ENCODE measurements at places on chromosomes 12 and 14.

- no peak for DNase-seq
Measured at GRCh38 chr12:16610743-16611142, 4.8 kb upstream of the LMO3 start.

GRCh38 chr12:10900530-10900929, 8.8 kb downstream of the TAS2R13 start:
- DNase-seq, result no peak

DNA sequence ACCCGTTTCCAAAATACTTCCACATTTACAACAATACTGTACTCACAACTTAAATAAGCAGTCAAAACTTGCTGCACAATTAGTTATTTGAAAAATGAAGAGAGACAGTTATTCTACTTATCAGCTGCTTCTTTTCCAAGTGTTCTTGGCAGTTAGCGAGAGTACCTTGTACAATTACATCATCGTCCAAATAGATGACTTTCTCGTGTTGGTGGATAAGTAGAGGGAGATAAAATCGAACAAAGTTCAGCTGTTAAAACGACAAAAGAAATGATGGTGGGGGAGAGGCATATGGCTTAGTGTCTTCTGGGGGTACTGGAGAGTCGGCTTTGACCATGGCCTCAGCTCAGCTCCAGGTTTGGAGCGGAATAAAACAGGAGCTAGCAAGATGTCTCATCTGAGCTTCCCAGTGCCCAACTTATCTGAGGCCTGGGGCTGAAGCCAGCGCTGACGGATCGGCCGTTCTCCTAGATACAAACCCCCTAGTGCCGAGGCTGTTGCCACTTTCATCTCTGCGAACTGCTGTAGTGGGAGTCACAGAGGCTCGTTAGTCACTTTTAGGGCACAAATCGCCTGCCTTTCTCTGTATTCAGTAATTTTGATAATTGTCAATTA, 31.7 kb downstream of the TDG start:
- DNase-seq, result no peak

- no peak for DNase-seq
Measured at GRCh38 chr12:105487963-105488362, 157.5 kb downstream of the C12orf75 start.

DNA sequence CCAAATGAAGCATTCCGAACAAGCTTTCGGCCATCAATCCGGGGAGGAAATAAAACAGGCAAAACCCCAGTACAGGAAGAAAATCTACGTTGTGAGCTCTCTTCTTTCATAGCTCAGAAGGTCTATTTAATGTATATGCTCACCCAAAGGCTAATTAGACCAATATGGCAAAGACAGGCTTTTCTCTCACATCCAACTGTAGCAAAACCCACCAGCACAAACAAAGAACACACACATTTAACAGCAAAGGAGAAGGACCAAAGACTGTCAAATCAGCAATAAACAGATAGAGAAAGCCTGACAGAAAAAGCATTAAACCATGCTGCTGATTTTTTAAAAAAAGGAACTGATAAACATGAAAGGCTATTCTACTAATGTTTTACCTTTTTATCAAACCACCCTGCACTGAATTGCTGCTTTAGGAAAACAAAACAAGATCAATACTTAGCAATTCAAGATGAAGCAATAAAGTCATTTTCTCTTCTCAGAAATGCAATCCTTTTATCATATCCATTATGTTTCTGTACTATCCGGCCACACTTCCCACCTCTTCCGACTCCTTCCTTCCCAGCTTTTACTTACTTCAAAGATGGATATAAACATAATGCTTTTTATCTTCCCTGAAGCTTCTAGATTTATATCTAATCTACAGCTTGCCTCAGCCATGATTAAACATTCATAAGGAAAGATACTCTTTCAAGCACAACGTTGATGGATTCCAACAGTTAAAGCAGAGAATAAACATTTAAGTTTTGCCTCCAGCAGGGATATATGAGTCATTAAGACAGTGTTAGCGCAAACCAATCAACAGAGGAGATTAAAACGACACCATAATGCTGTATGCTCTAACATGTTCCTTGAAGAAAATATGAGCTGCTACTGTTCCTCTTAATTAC, 74.6 kb upstream of the BBS10 start:
- peak; percentile 4 for DNase-seq

DNA sequence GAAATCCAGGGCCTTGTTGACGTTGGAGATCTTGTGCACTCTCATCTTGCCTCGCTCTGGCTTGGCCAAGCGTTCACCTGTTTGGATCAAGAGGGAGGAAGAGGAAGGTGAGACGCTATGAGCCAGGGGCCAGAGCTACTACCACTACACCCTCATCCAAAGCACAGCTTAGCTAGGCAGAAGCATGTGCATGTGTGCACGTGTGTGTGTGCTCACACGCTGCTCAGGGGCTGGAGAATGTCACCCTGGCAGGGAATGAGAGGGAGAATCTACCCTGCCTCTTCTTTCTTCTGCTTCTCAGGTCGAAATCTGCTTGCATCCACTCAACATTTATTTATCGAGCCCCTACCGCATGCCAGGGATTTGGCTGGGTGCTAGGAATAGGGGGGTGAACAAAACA, 58.1 kb downstream of the ACTN1 start:
- no peak for DNase-seq

DNA sequence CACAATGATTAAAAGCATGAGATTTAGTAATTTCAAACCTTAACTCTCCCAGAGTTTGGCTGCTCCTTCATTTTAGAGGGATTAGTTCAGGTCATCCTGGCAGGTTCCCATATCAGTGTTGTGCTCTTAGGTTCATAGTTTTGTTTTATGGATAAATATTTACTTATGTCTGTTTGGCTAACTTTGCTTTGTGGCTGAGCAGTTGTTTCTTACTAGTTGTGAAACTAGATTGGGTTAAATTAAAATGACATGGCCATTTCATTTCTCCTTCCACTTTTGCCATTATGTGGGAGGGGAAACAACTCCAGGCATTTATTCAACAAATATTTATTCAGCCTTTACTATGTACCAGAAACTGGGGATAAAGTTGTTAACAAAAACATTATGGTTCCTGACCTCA, 158.8 kb downstream of the TMTC3 start:
- DNase-seq, result no peak

- no peak for DNase-seq
Measured at GRCh38 chr14:100082723-100083122, 17.5 kb downstream of the EVL start.

- DNase-seq, result no peak
Measured at GRCh38 chr14:98888927-98889835, 382.8 kb downstream of the BCL11B start.

GRCh38 chr14:89489761-89490437, 72.9 kb upstream of the FOXN3 start:
- peak; percentile 38 for DNase-seq

DNA sequence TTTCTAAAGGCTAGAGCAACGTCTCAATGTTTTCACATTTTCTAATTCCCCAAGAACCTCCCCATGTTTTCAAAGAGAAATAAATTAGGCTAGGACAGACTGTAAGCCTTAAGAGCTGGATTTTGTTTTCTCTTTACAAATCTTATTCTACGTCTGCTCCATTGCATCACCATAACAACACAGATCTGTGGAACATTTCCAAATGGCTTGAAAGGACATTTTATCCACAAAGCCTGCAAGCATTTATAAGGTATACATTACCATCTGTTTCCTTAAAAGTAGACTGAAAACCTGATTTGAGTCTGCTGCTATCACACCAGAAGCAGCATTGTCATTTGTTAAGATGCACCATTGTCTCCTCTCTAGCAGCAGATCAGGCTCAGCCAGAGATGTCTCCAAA, 115.3 kb upstream of the PLEKHA5 start:
- no peak for DNase-seq

GRCh38 chr12:94618995-94619695, 31.2 kb downstream of the TMCC3 start:
- DNase-seq, result peak; percentile 46

DNA sequence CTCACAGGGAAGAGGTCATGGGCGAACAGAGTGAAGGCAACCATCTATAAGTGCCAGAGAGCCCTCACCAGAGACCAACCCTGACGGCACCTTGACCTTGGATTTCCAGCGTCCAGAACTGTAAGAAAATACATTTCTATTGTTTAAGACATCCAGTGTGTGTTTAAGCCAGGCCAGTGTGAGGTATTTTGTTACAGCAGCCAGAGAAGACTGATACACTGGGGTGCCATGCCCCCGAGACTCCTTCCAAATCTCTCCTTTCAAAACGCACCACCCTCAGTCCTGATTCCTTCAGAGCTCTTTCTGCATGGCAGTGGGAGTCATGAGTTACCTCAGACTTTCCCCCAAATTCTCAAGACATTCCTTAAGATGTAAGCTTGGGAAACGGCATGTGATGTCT, 2.5 kb upstream of the SERPINA5 start:
- no peak for DNase-seq

- DNase-seq, result peak; percentile 46
Measured at GRCh38 chr14:100849115-100849781, 23.3 kb downstream of the MEG3 start.

DNA sequence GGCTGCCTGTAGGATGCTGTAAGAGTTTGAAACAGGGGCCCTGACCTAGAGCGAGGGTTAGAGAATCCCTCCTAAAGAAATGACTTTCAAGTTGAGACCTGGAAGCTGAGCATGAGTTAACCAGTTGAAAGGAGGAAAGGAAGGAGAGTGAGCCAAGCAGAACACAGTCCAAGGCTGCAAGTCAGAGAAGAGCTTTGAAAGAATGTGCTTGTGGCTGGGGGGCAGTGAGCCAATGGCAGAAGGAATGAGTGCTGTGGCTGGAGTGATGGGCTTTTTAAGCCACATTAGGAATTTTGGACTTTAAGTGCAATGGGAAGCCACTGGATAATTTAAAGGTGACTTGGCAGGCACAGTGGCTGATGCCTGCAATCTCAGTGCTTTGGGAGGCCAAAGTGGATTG, 18.1 kb downstream of the CDKN1B start:
- no peak for DNase-seq

DNA sequence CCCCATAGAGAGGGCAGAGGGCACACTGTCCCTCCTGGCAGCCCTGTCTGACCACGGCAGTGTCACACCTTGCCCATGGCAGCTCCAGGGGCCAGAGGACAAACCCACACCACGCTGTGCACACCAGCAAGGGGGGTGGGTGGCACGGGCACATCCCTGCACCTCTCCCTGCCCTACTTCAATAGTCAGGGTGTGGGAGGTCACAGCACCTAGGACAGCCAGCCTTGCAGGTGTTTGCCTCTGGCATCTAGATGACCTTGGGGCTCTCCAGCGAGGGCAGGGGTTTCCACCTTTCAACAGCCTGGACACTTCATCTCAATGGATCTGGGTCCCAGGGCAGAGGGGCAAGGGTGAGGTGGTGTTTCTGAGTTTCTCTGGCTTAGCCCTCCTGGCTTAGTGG, 69.2 kb downstream of the LGMN start:
- DNase-seq, result no peak

- DNase-seq, result no peak
Measured at GRCh38 chr14:97920201-97920600, 1123.0 kb downstream of the VRK1 start.

DNA sequence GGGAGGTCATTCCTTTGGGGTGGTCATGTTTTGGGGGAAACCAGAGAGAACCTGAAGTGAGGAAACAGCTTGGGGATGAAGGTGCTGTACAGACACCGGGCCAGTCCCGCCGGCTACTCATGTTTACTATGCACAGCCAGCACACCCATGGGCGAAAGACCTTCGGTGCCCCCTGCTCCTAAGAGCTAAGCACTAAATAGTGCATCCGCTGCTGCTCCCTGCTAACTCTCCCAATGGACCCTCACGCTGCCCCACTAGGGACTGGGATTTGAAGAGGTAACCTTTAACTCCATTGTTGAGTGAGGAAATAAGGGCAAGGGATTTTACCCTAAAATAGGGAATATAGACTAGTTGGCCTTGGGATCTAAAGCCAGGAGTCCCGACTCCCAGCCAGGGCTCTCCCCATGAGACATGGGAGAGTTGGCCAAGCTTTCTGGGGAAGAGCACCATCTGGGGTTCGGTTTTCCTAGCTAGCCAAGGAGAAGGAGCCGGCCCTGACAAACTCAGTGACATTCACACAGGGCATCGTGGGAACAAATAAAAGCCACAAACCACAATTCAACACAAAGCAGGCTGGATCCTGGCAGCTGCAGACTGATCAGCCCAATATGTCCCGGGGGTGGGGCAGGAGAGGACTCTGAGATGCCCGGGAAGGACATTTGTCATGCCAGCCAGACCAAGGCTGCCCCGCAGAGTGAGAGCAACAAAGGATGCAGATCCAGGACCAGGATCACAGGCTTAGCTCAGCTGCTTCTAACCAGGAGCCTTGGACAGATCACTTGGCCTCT, 91.7 kb downstream of the SINHCAF start:
- no peak for DNase-seq

DNA sequence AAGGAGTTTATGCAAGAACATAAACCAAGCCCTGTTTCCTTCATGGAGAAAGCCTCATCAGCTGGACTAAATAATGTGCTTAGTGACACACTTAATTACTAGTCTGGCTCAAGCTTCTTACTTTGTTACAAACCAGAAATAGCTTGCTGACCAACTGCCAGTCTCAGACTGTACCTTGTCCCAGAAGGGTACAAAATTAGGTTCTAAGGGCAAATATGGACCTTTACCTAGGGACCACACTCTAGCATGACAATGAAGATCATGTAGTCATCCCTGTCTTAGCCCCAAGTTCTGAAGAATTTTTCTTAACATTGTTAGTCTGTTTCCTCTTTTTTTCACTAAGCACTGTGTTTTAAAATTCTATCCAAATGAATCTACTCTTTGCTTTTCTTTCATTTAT, 2.2 kb downstream of the AMN1 start:
- DNase-seq, result no peak

DNA sequence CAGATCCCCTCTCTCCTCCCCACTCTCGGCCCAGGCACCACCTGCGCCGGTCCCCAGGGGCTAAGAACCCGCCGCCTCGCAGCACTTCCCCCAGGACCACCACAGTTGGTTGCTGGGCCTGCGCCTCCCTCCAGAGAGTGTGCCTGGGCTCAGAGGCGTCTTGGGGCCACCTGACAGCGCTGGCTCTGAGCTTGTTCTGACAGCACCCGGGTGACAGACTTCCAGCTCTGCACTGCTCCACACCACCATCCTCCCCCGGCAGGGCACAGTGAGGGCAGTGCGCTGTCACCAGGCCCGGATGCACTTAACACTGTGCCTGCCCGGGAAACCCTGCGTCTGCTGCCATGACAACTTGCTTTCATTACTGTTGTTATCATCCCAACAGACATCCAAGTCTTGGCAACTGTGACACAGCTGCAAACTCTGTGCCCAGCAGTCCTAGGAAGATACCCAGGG, 6.6 kb downstream of the BRF1 start:
- DNase-seq, result peak; percentile 50

GRCh38 chr12:12201274-12201758, 65.5 kb downstream of the LRP6 start:
- DNase-seq, result no peak

DNA sequence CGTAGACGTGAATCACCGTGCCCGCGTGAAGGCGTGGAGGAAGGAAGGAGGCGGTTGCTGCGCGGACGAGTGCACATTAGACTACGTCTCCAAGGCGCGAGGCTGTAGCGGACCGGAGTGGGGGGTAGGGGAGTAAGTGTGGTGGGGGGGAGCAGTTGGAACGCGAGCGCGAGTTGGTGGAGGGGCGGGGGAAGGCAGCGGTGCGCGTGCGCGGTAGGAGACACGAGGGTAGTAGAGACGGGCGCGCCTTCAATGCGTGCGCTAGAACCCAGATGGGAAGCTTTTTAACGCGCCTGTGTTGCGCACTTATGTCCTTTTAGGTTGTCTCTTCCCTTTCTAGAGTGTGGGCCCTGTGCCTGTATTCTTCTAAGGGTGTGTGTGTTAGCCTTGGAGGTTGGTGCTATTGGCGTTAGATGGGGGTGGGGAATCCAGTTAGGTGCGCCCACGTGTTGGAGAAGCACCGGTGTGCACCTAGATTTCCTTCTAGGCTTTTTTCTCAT, 604 bp downstream of the EIF4B start:
- peak; percentile 82 for DNase-seq
